Activated CD4-positive, alpha-beta T cell treated with anti-CD3 and anti-CD28 coated beads, Interleukin-2, Interleukin-4, amounts not matched to agents 100 ng/mL and 50 ng/mL, durations not matched to agents 16 hours and 8 hours (primary cell): ENCODE measurements at places on chromosomes 5 and 9.

- no peak for DNase-seq
These were observed 56.5 kb downstream of the COL5A1 start for GRCh38 chr9:134698111-134698510.

- no peak for DNase-seq
These were observed 17.5 kb downstream of the RAI14 start for GRCh38 chr5:34673463-34674125.

DNA sequence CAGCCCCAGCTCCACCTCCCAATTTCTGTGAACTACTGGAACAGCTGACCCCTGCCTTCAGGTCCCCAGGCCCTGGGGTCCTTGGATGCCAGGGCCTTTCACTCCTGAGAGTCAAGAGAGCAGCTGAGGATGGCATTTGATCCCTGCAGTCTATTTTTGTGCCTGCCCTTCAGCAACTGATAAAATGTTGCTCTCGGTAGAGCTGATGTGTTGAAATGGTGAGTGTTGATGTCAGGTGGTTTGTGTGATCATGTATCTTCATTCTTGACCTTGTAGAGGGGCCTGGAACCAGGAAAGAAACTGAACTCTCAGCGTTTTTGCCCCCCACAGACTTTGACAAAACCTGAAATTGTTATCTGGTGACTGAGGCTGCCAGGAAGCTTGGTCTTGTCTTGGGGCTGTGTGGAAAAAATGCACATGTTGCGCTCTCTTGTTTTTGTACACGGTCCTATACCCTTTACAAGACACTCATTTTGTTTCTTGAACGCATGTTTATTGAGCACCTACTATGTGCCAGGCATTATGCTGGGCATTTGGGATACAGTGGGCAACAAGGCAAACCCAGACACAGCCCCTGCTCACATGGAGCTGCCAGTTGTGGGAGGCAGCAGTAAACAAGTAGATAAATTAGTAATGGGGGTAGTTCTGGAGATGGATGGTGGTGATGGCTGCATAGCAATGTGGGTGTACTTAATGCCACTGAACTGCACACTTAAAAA lies 78.3 kb downstream of the PPARGC1B start:
- DNase-seq = no peak

- DNase-seq = no peak
These were observed 22.4 kb upstream of the CAVIN4 start for GRCh38 chr9:100555471-100555870.

DNA sequence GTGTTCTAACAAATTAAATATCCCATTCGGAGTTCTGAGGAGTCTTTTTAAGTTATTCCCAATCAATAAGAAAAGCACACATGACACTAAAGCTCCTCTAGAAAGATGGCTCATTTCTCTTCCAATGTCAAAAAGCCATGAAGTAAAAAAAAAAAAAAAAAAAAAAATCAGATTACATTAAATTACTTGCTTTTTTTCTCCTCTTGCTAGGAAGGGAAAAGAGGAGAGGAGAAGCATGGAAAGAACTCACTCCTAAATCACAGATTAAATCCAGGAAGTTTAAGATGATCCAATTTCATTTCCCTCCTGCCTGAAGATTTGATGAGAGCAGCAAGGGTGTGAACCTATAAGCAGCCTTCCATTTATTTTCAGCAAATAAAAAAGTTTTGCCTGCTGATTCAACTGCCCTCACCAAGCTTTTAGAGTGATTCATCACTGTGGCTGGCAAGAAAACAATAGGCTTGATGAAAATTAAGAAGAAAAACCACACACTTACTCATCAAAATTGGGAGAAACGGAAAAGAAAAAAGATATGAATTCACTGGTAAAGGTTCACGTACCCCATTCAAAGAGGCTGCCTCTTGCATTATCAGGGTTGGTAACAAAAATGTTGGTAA lies 19.7 kb downstream of the MYO10 start:
- no peak for DNase-seq
